Keratinocyte (primary cell): ENCODE measurements at places on chromosomes 3 and 15. TPM values are rescaled to one million over a fixed set of nuclear protein-coding genes. Genes with fewer than 3 reads are reported as not detected.
A peak's percentile ranks its signal among the peaks of the same experiment; 100 is the strongest.

GRCh38 chr15:95760508-95760907 is 570.0 kb upstream of the NR2F2 start:
- DNase-seq: no peak

DNA sequence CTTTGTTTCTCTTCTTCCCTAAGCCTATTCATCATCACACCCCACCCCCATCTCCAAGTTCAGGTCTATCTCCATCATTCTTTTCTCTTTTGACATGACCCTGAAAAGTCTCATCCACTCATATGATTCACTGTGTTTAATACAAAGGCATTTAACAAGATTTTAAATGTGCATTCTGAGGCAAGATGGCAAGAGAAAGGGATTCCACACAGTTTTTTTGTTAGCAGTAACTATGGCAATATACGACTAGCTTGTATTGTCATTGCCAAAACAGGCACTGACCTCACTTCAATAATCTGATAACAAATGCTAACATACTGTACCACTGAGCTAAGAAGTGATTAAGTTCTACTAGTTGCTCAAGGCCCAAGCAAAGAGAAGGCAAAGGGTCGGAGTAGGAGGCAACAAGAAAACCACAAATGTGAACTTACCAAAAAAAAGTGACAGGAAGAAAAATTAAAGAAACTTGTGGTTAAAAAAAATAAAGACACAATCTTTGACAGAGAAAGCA is 53.2 kb downstream of the FBN1 start:
- DNase-seq: no peak

DNA sequence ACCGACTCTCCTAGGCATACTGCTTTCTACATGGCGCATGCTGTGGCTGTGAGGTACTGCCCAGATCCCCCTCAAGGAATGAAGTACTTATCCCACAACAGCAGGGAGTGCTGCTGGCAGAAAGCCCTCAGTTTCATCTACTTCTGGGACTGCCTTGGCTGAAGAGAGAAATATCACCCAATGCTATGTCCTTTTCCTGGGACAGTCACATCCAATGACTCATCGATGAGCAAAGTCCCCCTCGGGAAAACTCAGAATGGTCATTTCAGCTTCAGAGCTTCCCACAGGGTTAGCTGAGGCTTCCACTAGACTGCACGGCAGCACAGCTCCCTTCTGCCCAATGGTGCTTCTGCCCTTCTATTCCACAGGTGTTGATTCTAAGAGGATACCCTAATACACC is 3.6 kb upstream of the NMD3 start:
- no peak for DNase-seq

DNA sequence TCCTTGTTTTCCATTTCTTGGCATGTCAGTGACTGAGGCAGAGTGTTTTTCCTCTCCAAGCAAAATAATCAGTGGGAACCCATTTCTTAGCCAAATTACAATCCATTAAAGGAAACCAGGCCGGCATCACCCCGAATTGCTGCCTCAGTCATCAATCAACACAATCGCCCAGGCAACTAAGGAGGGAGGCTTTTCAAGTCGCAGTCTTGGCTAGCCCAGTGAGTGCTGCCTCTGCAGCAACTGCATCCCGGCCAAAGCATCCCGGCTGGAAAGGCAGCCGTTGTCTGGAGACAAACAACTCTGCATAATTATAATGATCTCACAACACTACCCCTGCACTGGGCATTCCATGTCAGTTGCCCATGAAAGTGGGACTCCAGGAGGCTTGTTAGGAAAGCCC is 213.5 kb upstream of the PRICKLE2 start:
- DNase-seq: no peak

DNA sequence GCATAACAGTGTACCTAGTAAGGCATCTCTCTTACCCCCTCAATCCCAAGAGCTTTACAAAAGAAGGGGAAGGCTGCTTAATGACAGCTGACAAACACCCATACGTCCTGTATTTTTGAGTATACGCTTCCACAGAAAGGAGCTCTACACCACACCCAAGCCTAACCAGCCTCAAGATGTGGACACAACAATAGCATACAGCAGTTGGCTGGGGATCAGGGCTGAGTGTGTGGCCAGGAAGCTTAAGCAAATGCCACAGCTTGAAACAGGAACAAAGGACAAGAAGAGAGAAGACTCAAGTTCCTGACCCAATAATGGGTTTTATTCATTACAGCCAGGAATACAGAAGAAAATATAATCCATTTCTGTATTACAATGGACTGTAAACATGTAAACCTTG is 6.9 kb downstream of the HEXA start:
- DNase-seq: no peak

DNA sequence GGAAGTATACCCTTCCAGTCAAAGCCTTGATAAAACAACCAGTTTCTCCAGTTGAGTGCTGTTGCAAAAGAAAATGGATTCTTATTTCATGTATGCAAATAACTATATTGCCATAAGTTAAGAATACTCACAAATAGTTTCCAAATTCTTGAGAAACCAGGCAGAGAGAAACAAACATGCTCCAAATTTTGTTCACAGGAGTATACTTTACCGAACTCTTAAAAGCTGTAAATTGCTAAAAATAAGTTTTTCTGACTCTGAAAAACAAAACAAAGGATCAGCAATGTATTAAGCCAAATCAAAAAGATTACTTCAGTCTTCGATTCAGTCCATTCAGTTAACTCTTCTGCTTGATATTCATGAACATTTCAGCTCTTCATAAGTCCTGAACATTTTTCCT is 646.5 kb downstream of the MCTP2 start:
- no peak for DNase-seq

Gene CTDSPL
- polyA plus RNA-seq: 77.7 to 83.2 TPM (median 83.0 TPM) in 3 replicates

Gene ITIH1
- polyA plus RNA-seq: not detected in 3 replicates

DNA sequence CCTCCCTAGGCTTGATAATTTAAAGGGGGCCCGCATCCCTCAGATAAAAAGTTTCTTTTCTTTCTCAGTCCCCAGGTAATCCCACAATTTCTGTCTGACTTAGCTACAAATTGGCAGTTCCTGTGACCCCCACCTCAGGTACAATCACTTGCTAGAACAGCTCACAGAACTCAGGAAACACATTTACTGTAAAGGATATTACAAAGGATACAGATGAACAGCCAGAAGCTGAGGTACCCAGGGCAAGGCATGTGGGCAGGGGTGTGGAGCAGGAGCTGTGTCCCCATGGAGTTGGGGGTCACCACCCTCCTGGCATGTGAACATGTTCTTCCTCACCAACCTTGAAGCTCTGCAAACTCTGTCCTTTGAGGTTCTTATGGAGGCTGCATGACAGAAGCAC is 73.8 kb downstream of the CMTM8 start:
- DNase-seq: no peak

DNA sequence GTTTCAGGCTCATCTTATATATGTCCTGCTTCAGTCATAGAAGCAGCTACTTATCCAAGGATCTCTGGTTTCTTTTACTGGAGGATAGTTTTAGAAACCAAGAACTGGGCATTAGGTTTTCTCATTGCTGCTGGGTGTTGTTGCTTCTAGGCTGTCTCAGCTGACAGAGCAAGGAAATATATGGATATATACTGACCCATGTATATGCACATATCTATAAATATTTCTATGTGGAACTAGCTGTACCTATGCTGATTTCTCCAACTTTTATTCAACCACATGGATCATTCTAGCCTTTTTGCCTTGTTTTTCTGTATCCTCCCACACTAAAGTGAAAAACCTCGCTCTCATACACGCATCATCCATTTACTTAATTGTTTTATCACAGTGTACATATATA is 64.2 kb downstream of the TP63 start:
- no peak for DNase-seq

DNA sequence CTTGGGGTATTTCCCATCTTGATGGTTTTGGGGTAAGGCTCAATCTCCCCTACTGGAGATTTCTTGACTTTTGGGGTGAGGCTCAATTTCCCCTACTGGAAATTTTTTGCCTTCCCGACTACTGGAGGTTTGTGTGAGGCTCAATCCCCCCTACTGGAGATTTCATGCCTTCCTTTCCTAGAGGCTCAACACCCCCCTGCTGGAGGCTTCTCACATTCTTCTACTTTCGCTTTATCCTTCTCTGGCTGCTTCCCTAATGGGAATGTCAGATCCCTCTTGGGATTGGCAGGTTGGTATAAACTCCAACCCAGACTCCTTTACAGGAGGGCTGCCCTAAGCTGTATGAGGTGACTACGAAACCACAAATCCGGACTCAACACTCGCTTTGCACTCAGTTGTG is 49.2 kb downstream of the KATNBL1 start:
- DNase-seq: no peak

GRCh38 chr15:51760805-51761204 is 9.4 kb downstream of the TMOD2 start:
- no peak for DNase-seq

GRCh38 chr3:130662501-130662996 is 84.1 kb downstream of the PIK3R4 start:
- DNase-seq: no peak

DNA sequence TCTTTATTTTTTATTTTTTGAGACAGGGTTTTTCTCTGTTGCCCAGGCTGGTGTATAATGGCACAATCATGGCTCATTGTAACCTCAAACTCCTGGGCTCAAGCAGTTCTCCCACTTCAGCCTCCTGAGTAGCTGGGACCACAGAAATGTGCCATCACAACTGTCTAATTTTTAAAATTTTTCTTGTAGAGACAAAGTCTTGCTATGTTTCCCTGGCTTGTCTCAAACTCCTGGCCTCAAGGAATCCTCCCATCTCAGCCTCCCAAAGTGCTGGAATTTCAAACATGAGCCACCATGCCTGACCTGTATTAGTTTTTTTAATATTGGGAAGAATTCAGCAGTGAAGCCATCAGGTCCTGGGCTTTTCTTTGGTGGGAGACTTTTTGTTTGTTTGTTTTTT is 13.6 kb upstream of the CLDN11 start:
- no peak for DNase-seq

GRCh38 chr3:108305484-108306172 is 9.3 kb downstream of the HHLA2 start:
- no peak for DNase-seq

DNA sequence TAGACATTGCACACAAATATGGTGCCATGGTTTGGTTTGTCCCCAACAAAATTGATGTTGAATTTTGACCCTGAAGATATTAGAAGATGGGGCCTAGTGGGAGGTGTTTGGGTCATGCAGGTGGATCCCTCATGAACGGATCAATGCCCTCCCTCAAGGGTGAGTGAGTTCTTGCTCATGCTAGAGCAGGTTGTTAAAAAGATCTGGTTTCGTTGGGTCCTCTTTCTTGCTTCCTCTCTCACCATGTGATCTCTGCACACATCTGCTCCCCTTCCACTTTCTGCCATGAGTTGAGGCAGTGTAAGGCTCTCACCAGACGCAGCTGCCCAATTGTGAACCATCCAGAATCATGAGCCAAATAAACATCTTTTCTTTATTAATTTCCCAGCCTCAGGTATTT is 87.8 kb upstream of the MDFIC2 start:
- DNase-seq: no peak

DNA sequence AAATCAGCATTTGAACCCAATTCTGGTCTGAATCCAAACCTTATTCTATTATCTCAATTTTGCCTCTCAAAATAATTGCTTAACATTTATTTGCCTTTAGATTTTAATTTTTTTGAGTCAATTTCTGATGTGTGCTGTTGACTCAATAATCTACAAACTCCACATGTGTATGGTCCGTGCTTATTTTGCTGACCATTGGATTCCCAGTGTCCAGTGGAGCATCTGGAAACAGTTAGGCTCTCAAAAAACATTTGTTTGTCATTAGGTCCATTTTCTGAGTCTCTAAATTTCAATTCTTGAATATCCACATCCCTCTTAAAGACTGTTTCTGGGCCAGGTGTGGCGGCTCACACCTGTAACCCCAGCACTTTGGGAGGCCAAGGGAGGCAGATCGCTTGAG is 19.2 kb upstream of the MYZAP start:
- no peak for DNase-seq

- no peak for DNase-seq
Observed at GRCh38 chr15:34701536-34701935, 53.3 kb downstream of the GJD2 start.

Gene SPESP1
- polyA plus RNA-seq: 3.8 to 6.1 TPM (median 5.3 TPM) in 3 replicates

Gene TGM5
- 0.07 to 0.23 TPM in 2 of 3 replicates, not detected in the other for polyA plus RNA-seq

- DNase-seq: no peak
Observed at GRCh38 chr3:62884096-62884870, 9.1 kb upstream of the CADPS start.

DNA sequence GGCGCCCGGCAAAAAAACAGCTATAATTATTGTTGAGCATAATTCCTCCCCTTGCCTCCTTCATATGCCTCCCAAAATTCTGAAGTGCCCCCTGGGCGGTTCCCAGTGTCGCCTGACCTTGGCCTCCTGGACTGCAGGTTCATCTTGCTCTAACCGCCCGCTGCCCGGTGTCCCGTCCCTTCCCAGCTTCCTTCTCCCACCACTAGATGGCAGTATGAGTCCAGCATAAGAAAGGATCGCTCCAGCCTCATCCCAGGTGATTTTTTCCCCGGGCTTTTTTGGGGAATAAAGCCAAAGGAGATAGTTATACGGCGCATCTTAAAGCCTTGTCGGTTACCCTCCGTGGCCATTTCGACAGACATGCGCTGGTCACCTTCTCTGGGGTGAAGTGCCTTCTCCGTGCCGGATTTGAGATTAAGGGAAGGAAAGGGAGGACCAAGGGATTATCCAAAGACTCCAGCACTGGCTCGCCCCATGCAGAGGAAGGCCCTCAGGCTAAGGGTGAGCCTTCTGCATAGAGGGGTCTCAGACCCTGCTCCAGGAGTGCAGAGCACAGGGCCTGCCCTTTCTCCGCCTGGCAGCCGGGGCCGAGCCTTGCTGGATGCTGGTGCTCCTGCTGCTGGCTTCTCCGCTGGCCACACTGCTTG is 45.8 kb upstream of the TRA2B start:
- DNase-seq: no peak

Gene ZNF710
- 3.9 to 5.4 TPM (median 4.5 TPM) in 3 replicates for polyA plus RNA-seq

Gene IFRD2
- polyA plus RNA-seq: 43.1 to 90.4 TPM (median 50.3 TPM) in 3 replicates

Gene CCDC33
- not detected in 3 replicates for polyA plus RNA-seq

DNA sequence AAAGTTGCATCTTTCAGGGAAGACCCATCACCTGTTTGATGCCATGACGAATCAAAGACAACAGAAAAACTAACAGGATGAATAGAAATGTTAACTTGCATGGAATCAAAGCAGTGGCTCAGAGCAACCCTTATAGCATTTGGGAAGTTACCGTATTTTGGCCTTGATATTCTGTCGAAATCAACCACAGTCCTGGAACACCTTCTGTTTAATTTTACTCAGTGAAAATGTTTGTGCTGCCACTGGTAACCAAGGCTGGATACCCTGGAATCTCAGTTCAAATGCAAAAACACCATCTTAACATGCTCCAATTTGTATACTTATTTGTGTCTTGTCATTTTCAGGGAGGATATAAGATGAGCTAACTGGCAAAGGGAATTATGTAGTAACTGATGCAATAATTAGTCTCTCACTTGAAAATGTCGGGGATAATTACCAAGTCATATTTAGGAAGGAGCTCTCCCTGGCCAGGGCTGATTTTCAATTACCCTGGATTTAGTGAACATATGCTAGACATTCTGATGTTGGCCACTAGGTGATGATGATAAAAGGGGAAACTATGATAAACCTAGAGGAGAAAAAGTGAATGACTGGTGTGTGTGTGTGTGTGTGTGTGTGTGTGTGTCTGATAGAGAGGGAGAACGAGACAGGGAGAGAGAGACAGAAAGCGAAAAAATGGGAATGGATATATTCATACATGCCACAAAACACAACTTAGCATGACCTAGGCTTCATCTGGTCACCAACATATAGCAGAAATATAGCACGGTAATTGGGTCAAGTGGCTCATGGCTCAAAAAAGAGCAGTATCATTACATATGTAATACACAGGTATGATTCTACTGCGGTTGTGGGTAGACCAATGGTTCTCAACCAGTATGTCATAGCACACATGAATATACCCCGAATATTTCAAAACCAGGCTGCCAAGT is 19.0 kb upstream of the PRICKLE2 start:
- peak; percentile 11 for DNase-seq

Gene ZBTB11
- 10.4 to 19.7 TPM (median 13.8 TPM) in 3 replicates for polyA plus RNA-seq

GRCh38 chr3:184700759-184701158 is 11.1 kb downstream of the MAGEF1 start:
- DNase-seq: no peak
